ENCODE measurements at places on chromosomes 7 and 10.
A peak's percentile ranks its signal among the peaks of the same experiment; 100 is the strongest.

- DNase-seq: no peak
Measured at GRCh38 chr7:14805105-14805719, 97.3 kb downstream of the DGKB start.

GRCh38 chr7:100372694-100373093, 593 bp upstream of the PILRA start:
- no peak for DNase-seq

DNA sequence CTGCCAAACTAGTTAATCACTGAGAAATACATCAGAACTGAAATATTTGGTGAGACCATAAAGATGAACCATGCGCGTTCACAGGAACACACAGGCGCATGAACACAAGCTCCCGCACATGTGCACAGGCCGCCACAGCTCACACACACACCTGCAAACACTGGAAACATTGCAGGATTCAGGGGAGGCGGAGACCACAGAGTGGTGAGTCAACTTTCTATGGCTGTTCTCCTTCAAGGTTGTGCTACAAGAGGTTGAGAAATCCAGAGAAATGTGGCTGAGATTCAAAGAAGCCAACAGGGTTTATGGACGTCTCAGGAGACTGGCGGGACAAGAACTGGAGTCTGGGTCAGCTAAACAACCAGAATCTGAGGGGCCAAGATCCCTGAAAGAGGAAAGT, 17.8 kb downstream of the ESYT2 start:
- no peak for DNase-seq

GRCh38 chr10:24603333-24603732, 120.4 kb downstream of the ARHGAP21 start:
- DNase-seq: peak; percentile 18

DNA sequence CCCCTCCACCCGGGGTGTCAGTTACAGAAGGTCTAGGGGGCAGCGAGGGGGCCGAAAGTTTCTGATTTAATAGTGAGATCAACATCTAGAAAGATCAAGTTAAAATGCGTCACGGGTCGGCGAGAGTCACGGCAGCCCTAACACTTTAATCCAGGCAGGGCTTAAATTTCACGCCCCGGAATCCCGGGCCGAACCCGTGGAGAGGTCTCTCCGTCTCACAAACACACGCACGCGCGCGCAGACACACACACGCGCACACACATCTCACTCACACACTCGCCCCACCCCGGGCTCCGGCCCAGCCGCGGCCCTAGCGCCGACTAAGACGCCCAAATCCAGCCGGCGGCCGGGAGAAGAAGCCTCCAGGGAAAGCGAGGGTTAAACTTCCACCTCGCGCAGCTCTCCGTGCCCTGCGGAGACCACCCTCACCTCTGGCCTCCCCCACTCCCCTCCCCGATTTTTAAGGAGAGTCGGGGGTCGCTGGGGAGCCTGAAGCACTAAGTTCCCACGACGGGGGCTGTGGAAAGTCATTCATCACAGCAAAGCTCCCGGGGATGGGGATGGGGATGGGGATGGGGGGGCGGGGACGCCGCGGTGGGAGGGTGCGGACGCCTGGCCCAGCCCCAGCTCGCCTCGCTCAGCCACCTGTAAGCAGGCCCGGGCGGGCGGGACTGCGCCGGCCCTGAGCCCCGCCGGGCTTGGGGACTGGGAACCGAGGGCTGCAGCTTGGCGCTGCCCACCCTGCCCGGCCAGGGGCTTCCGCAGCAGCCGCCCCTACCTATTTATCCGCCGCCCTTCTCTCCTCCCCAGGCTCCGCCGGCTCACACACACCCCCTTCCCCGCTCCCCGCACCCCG, 1.6 kb downstream of the PDGFA start:
- peak; percentile 68 for DNase-seq

DNA sequence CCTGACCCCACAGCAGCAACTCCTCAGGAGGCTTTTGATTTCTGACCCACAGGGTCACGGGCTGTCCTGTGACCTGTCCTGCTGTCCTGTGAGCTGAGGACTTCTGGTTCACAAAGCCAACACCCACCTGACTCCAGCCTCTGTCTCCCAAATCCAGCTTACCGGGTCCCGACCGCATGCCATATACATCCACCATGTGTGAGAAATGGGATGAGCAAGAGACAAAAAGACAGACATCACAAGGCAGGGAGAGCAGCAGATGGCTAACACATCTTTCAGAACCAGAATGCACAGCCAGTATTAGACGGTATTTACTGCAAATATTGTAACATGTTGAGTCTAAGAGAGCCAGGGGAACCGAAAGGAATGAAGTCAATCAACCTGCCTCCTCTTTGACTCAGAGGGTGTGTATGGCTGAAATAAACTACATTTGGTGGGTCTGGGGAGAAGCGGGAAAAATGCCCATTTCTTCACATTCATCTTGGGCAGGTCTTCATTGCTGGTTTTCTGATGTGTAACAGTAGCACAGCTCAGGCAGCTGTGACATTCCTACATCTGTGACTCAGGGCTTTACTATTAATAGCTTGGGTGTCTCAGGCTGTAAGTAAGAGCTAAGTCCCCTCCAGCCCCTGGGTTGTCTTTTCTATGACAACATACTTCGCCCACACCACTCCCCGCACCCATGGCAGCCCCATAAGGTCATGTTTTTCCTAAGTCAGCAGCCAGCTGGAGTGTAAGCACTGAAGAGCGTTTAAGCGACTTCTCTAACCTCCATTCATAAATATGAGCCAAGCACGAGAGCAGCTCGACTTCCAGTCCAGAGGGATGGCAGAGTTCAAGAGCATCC, 25.0 kb downstream of the ABLIM1 start:
- DNase-seq: peak; percentile 92

DNA sequence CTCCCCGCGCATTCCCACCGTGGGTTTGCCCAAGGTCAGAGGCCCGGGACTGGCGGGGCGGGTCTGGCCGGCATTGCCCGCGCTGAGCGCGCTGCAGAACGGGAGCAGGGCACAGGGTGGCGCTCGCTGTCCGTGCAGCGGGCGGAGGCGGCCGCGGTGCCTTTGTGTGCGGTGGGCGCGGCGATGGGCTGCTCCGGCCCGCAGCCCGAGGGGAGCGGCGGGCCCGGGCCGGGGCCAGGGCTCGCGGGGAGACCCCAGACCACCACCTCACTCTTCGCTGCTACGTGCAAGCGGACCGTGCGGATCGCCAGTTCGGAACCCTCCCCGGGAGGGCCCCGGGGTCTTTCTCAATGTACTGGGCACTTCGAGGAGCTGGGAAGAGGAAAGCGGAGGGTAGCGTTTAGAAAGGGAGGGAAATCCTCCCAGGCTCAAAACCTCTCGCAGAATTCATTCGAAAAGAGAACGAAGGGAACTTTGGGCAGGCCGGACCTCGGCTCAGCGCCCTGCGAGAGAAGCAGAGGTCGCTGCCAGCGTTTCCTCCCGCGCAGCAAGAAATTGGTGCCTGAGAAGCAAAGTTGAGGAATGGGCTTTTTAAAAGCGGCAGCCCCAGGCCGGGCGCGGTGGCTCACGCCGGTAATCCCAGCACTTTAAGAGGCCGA, 8.5 kb downstream of the SP8 start:
- peak; percentile 64 for DNase-seq

- DNase-seq: no peak
Measured at GRCh38 chr10:54203401-54203800, 597.6 kb downstream of the PCDH15 start.

GRCh38 chr7:96778263-96778662, 68.6 kb upstream of the SEM1 start:
- no peak for DNase-seq

DNA sequence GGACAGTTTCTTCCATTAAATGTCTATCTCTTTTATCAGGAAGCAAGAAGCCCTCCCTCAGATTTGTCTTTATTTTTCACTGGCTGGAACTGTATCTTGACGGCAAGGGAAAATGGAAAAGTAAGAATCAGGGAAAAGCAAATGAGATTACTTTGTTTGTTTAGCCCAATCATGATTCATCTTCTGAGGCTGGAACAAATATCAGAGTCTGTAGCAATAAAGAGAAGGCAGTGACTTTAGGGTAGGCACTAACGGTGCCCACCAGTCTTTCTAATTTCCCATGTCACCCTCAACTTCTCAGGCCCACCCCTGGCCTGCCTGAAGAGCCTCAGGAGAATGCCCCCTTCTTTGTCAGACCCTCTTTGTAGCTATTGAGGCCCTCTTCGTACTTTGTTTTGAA, 36.3 kb upstream of the GOLGA7B start:
- no peak for DNase-seq

- no peak for DNase-seq
Measured at GRCh38 chr10:76306856-76307255, 875.4 kb downstream of the LRMDA start.

DNA sequence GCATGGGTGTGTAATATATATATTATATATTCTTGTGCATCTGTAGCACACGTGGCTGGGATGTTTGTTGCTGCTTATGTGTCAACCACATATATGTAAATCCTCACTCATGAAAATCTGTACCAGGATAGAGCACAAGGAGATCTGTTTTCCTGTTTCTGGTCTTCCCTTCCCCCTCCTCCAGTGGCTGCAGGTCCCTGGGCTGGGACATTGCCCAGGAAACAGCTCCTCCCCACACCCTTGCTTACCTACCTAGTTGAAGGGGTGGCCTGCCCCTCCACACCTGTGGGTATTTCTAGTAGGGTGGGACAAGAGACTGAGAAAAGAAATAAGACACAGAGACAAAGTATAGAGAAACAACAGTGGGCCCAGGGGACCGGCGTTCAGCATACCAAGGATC, 2.2 kb downstream of the SFXN3 start:
- no peak for DNase-seq

- DNase-seq: no peak
Measured at GRCh38 chr10:9016930-9017329, 962.4 kb downstream of the GATA3 start.

- DNase-seq: peak; percentile 5
Measured at GRCh38 chr10:96910488-96911395, 78.6 kb downstream of the LCOR start.

DNA sequence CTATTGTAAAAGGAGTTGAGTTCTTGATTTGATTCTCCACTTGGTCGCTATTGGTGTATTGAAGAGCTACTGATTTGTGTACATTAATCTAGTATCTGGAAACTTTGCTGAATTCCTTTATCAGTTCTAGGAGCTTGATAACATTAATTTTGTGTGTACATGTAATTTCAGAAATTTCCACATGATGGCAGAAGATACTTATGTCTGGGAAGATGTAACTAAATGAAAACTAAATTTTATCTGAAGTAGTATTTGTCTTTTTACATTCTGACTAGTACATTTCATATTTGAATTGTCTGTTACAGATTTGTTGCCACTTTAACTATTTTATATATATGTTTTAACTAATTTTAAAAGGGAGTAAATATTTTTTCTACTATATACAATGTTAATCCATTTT, 27.6 kb downstream of the SDHAF3 start:
- DNase-seq: peak; percentile 15

GRCh38 chr10:97904018-97904381, 54.4 kb downstream of the GOLGA7B start:
- no peak for DNase-seq

DNA sequence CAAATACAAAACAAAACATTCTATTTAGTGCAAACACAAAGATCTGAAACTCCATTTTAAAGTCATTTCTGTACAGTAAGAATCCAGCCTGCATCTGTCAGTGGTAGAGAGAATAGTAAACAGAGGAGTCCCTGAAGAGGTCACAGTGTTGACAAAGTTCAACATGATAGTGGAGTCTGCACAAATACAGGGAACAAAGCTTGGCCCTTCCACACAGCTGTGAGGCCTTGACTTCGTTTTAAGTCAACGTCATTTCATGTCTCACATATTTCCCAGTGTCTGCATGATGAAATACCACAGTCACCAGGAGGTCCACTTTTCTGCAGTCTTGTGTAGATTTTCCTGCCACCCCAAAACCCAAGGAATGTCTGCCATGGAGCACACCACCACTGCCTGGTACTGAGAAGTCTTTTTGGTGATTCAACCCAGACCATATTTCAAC, 33.0 kb downstream of the CYP26A1 start:
- DNase-seq: no peak

DNA sequence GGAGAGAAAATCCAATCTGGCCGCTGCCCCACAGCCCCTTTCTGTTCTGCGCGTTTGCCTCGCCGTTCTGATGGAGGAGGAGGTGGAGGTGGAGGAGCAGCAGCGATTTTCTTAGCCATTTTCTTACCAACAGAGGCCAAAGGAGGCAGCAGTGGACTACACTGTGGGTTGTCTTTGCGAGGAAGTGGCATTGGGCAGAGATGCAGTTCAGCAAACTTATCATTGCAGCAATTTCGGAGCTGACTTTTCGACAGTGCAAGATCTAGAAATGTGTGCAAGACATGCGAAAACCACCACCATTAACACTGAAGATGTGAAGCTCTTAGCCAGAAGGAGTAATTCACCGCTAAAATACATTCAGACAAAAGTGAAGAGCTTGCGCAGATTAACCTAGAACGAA, 1.9 kb upstream of the ARL4A start:
- DNase-seq: peak; percentile 79

- DNase-seq: peak; percentile 18
Measured at GRCh38 chr7:81264116-81264515, 345.3 kb upstream of the SEMA3C start.

- no peak for DNase-seq
Measured at GRCh38 chr10:13956826-13957225, 370.1 kb downstream of the PRPF18 start.

GRCh38 chr10:86535132-86535882, 13.7 kb upstream of the WAPL start:
- DNase-seq: peak; percentile 58

- DNase-seq: no peak
Measured at GRCh38 chr10:109411917-109412316, 511.4 kb downstream of the XPNPEP1 start.

- peak; percentile 28 for DNase-seq
Measured at GRCh38 chr10:16116404-16117304, 256.3 kb upstream of the MINDY3 start.

GRCh38 chr7:148909568-148909967, 25.5 kb upstream of the EZH2 start:
- no peak for DNase-seq

DNA sequence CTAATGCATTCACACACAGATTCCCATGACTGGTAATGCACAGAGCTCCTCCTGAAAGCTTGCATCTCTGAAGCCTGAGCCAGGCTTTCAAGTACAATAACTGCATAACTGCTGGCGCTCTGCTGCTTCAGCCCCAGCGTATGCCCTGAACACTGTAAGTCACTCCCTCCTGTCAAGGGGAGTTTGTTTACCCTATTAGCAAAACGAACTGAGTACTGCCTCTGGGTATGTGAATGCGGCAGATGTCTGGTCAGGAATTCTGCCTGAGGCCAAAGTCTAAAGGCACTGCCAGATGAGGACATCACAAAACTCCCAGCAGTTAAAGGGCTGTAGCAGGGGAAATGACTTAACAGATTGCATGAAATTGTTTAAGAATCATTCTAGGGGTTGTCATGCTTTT, 97.7 kb downstream of the NRCAM start:
- DNase-seq: peak; percentile 72

GRCh38 chr10:124539935-124540641, 78.5 kb downstream of the LHPP start:
- DNase-seq: no peak
